ENCODE measurements at places on chromosomes 7 and 10.

DNA sequence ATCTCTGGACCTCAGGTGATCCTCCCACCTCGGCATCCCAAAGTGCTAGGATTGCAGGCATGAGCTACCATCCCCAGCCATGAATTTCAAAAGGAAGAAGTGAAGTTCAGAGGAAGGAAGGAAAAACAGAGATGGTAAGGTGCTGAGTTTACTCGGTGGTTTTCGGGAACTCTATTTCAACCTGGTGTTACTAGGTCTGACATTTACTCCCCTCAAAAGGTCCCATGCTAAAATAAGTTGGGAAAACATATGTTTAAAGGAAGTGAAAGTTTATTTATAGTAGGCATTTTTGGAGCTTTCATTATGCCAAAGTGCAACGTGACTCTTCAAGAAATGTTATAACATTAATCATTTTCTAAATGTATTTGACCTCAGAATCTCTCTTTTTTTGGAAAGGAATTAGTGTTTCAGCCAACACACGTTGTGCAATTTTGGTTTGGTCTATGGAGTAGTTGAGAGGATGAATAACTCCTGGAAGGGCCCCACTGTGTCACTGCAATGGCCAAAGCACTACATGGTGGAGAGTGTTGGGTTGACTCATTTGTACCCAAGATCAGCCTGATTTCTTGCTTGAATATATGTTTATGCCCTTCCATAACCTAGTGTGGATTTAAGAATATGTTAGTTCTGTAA lies 114.7 kb upstream of the FAM171A1 start:
- DNase-seq: no peak

GRCh38 chr10:124224331-124225028 lies 131.1 kb upstream of the CHST15 start:
- no peak for DNase-seq

- no peak for DNase-seq
These were observed 719 bp downstream of the CALN1 start for GRCh38 chr7:72411419-72411818.

- DNase-seq: no peak
These were observed 269.5 kb downstream of the TRIL start for GRCh38 chr7:28688651-28689050.

- DNase-seq: no peak
These were observed 859 bp upstream of the SMC3 start for GRCh38 chr10:110566472-110567200.

DNA sequence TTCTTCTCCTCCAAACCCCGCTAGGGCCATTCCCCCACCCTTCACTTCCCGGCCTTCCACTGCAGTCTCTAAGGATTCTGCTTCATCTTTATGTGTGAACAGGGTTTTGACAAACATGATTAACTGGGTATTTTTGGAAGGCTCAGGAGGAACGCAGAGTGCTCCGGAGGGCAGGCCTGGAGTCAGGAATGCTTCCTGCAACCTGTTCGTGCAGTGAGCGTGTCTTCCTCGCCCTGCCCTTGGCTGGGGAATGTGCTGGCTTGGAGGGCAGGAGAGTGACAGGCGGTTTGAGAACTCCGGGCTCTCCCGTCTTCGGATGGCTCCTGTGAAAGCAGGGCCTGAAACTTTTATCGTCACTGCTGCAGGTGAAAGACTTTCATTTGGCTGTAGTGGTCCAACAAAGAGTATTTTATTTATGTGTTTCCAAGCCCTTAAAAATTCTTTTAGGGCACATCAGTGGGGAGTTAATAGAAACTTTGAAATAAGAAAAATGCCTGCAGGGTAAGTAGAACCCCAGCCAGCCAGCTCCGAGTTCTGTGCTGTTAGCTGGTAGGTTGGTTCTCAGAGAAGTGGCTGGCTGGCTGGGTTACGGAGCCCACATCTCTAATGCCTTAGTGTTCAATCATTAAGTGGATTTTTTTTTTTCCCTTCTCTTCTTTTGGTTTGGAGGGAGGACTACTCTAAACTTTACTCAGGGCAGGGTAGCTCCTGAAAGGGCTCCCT lies 51.0 kb downstream of the TCF7L2 start:
- DNase-seq: no peak

GRCh38 chr7:34338961-34339526 lies 319.0 kb upstream of the NPSR1 start:
- DNase-seq: no peak

DNA sequence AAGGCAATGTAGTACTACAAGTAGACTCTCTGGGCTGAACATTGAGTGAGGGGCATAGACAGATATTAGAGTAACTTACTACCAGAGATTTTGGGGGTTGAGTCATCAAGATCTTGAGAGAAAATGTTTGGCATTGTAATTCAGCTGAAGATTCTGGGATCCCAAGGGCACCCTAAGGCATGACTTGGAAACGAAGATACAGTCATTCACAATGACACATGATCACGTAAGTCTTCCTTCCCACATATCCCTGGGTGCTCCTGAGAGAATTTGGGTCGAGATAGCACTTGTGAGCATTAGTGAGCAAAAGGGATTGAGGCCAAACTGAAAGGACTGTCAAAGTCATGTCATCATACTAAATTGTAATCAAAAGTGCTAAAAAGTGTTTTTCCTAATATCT lies 192.5 kb upstream of the PCLO start:
- DNase-seq: no peak

DNA sequence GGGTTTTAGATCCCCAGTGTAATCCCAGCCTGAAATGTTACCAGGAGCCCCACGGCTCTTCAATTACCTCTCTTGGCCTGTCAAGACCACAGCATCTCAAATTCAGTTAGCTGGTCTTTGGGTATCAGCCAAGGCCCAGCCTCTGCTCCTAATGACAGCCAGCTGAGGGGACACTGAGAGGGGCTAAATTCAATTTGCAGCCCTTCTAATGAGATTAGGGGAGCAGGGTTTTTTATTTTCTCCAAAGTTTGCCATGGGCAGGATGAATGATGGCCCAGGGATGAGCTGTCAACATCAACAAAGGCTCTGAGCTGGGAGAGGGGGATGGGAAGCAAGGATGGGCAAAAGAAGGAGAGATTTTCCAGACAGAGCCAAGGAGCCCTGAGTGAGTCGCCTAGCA lies 116.8 kb upstream of the TBX20 start:
- DNase-seq: no peak

DNA sequence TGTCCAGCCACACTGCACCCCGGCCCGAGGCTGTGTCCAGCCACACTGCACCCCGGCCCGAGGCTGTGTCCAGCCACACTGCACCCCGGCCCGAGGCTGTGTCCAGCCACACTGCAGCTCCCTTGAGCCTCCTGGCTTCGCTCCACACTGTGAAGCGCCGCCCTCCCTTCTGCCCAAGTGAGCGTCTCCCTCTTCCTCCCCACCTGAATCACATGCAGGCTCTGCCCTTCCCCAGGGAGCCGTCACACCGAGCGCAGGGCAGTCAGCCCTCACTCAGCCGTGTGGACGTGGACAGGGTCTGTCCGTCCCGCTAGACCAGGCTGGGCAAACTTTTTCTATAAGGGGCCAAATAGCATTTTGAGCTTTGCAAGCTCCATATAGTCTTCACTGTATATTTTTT lies 27.6 kb downstream of the CFAP46 start:
- no peak for DNase-seq

DNA sequence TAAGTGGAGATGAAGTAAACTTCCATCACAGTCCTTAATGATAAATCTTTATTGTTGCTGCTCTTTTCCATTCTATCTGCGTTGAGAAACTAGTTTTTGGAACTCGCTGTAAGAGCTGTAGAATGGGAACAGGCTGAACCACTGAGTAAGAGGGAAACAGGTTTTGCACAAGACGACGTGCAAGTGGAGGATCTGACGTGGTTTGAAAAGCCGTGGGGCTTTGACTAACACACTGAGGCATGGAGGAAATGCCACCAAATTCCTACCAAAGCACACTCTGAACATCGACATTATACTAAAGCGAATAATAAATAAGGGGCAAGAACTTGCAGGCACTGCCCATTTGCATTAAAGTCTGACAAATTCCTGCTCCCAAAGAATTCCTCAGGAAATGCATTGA lies 160.6 kb downstream of the KLF6 start:
- DNase-seq: peak; percentile 4

- DNase-seq: no peak
These were observed 26.4 kb downstream of the FBXW4 start for GRCh38 chr10:101668566-101668965.
